ENCODE measurements at places on chromosomes 13 and 19.

DNA sequence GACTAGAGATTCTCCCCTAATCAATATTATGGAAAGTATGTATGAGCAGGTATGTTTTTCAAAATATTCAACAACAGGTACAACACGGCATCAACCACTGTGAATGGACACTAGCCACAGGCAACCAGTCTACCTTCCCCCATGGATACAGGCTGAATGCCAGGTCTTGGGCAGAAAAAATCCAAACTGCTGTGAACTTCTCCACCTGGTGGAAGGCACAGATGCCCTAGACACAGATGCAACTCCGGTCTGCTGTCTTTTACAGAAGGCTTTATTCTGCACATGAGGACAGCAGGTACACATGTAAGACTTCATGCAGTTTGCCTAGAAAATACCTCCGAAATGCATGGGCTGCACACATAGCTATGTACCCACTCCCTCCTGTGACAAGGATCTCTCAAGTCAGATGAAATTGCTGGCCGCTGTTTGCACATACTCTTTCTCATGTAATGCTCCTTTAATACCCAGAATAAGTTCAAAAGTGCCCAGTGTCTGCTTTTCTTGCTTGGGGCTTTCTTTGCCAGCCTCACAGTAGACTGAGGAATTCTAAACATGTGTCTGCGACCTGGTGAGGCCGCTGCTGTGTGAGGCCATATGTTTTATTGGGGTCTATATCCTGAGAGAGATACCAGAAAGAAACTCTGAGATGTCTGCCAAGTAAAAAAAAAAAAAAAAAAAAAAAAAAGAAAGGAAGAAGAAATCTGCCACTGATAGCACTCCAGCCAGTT, 325.9 kb downstream of the FOXO1 start:
- peak; percentile 46 for DNase-seq

DNA sequence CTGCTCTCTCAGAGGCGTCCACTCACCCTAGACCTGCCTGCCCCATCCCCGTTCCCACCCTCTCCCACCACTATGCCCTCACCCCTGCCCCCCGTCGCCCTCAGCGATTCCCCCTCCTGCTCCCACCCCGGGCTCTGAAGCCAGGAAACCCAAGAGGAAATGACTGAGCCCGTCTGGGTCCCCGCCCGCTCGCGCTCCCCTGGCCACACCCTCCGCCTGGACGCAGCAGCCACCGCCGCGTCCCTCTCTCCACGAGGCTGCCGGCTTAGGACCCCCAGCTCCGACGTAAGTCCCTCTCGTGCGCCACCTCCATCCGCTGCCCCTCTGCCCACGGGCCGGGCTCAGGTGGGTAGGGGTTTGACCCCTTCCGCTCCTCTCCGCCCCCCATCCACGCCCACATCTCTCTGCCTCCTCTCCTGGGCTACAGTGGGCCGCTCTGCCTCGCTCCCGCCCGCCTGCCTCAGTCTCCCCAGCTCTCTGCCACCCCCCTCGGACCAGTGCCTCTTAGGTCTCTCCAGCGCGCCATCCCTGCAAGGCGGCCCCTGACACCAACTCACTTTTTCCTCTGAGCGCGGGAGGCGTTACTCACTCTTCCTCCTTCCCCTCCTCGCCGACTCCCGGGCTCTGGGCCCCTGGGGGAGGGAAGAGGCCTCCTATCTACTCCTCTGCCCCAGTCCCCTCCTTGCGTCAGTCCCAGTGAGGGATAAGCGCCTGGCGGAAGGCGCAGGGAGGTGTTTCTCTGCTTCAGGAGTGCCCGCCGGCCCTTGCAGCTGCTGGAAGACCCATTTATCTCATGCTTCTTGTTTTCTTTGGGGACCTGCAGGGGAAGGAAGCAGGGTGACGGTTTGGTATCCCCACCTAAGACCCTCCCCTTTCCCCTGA, at the start of gene FXYD5:
Gene FXYD5, plus strand, starts transcription at position 211 of the 882 bp plus-strand sequence. CDS start 816 bp downstream, outside the sequence.
- DNase-seq = peak; percentile 68

DNA sequence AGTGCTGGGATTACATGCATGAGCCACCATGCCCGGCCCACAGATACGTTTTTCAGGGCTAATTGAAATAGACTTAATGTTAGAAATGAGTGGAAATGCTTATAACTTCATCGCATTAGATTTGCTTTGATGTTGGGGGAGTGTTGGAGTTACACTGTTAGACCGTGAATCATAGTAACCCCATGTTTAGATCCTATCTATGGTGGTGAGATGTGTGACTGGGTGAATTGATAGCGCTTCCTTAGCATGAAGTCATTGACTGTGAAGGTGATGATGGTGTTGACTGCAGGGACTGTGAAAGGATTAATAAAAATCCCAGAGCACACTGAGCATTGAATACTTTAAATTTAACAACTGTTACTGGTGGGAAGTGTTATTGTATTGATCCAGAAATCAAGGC, 1.7 kb downstream of the ZNF264 start:
- no peak for DNase-seq

GRCh38 chr19:47444388-47444821, 25.1 kb upstream of the MEIS3 start:
- no peak for DNase-seq

GRCh38 chr19:42196011-42197001, 21.2 kb downstream of the DEDD2 start:
- no peak for DNase-seq

DNA sequence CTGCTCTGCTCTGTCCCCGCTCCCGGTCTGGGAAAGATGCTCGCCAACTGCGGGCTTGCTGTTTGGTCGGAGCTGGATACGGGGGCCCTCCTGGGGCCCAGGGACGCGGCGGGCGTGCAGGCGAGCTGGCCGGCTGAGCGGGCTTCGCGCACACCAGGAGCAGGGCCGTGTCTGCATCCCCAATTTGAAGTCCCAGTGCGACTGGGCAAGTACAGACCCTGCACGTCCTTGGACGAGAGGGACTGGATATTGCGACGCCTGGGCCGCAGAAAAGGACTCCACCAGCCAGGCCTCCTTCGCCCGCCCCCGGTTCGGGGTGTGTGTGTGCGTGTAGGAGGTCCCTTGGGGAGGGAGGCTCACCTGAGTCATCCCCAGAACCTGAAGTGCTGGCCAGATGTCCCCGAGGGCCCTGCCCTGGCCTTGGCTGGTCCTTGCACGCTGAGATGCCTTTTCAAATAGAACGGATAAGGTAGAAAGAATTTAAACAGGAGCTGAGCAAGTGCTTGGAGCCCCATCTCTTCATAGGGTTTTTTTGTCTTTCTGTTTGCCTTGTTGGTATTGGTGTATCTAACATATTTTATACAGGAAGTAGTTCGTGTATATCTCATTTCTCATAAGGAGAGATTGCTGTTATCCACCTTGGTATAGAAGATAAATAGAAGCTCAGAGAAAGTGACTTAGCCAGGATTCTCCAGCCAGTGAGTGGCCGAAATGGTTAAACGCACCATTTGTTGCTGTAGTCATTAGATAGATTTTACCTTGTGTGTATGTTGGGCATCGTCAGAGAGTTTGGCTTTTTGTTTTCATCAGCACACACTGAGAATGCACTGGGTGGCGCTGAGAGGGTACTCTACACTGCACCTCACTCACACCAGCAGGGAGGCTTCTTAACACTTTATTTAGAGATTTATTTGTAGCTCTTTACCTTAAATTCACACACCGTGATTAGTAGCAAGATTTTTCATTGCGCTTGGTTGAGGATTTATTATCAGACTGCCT, 1.1 kb downstream of the NAXD start:
- DNase-seq = peak; percentile 54

- peak; percentile 13 for DNase-seq
These were observed 7.4 kb downstream of the GPC6 start for GRCh38 chr13:93233997-93234416.

- no peak for DNase-seq
These were observed 386 bp downstream of the VAV1 start for GRCh38 chr19:6772866-6773322.

- no peak for DNase-seq
These were observed 194.8 kb downstream of the DCLK1 start for GRCh38 chr13:35936246-35936978.

DNA sequence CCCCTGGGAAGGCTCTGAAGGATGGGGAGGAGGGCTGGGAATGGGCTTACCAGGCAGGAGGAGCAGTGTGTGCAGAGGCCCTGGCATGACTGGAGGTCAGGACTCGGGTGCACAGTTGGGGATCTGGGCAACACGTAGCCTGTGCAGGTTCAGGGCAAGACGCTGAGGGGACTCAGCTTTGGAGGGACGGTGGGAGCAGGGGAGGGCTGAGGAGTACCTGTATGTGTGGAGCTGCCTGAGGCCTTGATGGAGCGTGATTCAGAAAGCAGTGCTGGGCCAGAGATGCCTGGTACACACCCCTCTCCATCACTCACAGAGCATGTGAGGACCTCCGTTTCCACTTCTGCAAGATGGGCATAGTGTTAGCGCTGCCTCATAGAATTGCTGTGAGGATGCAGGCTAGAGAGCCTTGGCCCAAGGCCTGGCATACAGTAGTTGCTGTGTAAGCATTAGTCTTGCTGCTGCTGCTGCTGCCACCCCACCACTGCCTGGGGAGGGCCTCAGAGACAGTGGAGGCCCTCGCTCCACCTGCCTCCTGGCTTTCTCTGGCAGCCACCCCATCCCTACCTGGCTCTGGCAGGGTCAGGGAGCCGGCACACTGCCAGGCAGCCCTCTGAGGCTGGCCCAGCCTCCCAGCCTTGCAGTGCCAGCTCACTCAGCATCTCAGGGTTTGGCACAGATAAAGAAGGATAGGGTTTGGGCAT, 2.4 kb downstream of the PAK4 start:
- DNase-seq = no peak

GRCh38 chr13:50724913-50725312, 118.6 kb downstream of the DLEU7 start:
- no peak for DNase-seq

DNA sequence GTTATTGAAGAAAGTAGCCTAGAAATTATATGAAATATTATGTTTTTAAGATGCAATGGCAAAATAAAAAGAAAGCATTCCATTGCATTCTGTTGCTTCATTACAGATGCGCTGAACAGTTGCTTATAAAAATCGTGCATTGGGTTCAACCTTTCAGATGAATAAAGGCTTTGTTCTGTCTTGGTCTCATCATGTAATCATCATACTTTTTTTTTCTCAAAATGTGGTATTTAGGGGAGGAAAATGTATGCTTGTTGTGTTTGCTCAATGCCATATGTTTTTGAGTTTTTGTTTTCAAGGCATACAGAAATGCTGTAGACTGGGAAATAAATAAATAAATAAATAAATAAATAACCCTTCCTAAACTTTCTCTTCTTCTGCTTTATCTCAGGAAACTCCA, 1.1 kb upstream of the MBNL2 start:
- DNase-seq = no peak

GRCh38 chr13:112756081-112756480, 66.2 kb downstream of the ATP11A start:
- no peak for DNase-seq

GRCh38 chr13:51803422-51804294, at the start of gene DHRS12:
TSS of gene DHRS12 (minus strand) at chr13:51804163. CDS start at chr13:51799659, 4,504 bp downstream.
- DNase-seq = peak; percentile 86

- DNase-seq = no peak
These were observed 200.2 kb downstream of the DCLK1 start for GRCh38 chr13:35930665-35931631.

- DNase-seq = peak; percentile 72
These were observed 460.0 kb downstream of the COG6 start for GRCh38 chr13:40115426-40115825.

- peak; percentile 83 for DNase-seq
These were observed 637.8 kb upstream of the KLF12 start for GRCh38 chr13:74771964-74772363.

- peak; percentile 7 for DNase-seq
These were observed 75.6 kb downstream of the SPRY2 start for GRCh38 chr13:80265348-80265747.

DNA sequence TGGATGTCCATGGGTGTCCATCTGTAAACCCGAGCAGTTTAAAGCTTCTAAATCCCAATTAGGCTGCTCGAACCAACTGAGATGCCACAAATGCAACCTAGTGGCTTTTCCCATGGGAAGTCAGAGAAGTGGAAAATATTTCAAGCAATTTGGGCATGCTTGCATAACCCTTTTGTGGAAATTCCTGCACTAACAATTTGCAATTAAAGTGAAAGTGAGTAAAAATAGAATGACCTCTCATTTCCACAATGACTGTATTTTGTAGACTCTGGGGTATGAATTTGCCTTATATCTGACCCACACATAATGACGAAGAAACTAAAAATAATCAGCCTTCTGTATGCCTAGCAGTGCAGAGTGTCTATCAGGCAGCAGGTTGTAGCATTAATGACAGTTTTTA, 91.8 kb upstream of the TSC22D1 start:
- peak; percentile 57 for DNase-seq

- DNase-seq = no peak
These were observed 1.3 kb downstream of the RAB3D start for GRCh38 chr19:11338121-11338520.

DNA sequence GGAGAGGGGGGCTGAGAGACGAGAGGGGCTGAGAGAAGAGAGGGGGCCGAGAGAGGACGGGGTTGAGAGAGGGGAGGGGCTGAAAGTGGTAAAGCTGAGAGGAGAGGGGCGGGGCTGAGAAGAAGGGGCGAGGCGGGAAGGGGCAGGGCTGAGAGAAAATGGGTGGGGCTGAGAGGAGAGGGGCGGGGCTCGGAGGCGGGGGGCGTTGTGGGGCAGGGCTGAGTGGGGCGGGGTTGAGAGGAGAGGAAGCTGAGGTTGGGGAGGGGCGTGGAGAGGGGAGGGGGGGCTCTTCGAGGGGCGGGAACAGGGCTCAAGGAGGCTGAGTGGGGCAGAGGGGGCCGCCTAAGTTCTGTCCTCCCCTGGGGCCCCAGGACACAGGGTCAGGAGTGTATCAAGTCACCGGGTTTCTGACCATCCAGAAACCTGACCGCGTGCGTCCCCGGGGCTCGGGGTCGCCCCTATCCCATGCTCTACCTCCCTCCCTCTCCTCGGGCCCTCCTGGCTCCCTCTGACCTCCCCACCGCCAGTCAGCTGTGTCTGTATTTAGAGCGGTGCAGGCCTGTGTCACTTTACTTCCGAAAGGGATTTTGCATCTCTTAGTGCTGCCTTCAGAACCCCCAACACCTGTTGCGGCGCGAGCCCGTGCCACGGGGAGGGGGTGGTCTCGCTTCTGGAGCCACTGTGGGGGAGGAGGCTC, 38.6 kb upstream of the SEMA6B start:
- no peak for DNase-seq

All from choroid plexus epithelial cell (primary cell).